AG04450 (cell line): ENCODE measurements at places on chromosomes 13 and 19. TPM values are rescaled to one million over a fixed set of nuclear protein-coding genes. Genes with fewer than 3 reads are reported as not detected.

The PSG4 gene
- polyA plus RNA-seq, result 0.56 and 0.84 TPM in 2 replicates

The SLC10A2 gene
- not detected in 2 replicates for polyA plus RNA-seq

DNA sequence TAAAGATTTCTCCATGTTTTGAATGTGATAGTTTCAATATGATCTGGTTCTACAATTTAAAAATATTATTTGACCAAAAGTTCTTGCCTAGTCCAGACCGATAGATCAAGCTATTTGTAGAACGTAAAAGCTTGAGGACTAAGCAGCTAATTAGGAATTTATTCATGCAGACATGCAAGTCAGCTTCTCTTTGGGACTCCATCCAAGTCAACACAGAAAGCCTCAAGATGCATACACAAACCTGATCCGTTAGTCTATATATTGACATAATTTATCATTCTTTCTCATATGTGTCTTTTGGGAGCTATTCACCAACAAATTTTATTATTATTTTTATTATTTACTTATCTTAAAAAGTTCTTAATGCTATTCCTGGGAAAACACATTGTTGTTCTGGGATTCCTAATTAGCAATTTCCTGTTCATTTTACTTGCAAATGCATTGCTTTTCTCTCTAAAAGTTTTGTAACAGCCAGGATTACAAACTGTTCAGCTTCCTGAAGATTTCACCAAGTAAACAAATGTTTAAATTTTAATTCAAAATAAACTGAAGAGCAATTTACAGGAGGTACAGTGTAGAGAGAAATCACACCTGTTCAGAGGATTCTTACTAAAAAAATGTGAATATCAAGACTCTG, 375.3 kb downstream of the GPC5 start:
- DNase-seq, result no peak

GRCh38 chr13:76792731-76793347, 93.4 kb downstream of the KCTD12 start:
- DNase-seq, result no peak

GRCh38 chr19:45404557-45405434, at the start of gene PPP1R13L:
PPP1R13L (minus strand) TSS chr19:45405069; CDS start chr19:45398318, 6,751 bp downstream.
- DNase-seq, result no peak

DNA sequence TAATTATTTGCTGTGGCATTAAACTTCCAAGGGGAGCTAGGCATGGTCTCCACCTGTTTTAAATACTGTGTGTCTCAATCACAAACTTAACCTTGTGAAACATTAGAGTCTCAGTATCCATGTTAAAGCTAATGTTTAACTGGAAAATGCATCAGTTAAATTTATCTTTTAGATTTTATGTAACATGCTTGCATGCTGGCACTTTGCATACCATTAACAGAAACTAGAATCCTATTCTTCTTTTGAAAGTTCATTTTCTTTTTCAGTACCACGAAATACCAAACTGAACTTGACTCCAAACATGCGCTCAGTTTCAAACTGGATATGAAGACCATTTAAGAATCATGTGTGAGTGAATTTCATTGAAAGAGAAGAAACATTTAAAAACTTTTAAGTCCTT, 328.9 kb upstream of the SLC10A2 start:
- no peak for DNase-seq

DNA sequence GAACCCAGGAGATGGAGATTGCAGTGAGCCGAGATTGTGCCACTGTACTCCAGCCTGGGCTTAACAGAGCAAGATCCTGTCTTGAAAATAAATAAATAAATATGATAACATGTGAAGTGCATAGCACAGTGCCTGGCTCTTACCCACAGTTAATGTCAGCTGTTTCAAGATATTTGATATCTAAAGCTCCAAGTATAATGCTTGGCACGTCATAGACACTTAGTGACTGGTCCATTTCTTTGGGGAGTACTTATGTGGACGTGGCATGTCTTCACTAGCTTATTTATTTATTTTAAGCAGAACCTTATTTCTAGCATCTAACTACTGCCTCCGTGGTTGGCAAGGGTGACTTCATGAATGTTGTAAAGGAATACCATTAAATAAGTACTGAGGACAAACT, 18.8 kb downstream of the GARRE1 start:
- no peak for DNase-seq

DNA sequence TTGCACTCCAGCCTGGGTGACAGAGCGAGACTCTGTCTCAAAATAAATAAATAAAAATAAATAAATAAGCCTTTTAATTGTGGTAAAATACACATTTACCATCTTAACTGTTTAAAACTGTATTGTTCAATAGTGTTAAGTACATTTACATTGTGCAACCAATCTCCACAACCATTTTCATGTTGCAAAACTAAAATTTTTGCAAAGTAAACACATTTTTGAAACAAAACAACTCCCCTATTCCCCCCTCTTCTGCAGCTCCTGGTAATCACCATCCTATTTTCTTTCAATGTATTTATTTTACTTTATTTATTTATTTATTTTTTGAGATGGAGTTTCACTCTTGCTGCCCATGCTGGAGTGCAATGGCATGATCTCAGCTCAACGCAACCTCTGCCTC, 5.8 kb upstream of the B9D2 start:
- no peak for DNase-seq

DNA sequence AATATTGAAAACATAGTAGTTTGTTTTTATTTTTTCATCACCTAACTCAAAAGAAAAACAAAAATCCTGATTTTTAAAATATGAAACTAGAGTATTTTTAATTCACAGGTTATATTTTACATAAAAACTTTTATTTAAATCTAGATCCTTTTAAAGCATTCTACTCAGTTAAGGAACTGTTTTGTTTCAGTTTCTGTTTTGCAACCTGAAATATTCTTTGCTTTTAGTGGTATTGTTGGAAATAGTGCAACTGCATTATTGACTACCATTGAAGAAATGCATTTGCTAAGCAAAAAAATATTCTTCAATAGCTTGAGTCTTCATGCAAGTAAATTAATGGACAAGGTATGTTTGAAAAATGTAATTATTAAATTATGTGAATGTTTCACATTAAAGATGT, 43.8 kb downstream of the COG6 start:
- no peak for DNase-seq

DNA sequence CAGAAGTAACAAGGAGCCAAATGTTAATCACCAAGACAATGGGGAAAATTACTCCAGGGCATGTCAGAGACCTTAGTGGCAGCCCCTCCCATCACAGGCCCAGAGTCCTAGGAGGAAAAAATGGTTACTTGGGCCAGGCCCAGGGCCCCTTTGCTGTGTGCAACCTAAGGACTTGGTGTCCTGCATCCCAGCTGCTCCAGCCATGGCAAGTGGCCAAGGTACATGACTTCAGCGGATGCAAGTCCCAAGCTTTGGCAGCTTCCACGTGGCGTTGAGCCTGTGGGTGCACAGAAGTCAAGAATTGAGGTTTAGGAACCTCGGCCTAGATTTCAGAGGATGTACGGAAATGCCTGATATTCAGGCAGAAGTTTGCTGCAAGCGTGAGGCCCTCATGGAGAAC, 46.7 kb downstream of the OR10H4 start:
- DNase-seq, result no peak

DNA sequence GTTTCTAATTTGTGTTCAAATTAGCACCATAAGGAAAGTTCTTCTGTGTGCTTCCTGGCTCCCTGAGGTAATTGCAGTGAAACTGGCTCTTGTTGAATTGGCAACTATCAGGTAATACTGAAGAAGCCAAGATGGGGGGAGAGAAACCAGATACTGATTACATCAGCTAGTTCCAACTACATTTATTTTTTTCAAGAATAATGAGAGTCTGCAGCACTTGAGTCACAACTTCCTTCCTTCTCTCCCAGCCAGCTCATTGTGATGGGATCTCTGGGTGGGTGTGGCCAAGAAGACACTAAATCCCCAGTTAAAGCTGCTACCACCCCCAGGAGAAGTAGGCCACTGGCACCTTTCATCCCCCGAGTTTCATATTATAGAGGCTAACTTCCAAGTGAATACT, 100.7 kb upstream of the RXFP2 start:
- peak; percentile 29 for DNase-seq

DNA sequence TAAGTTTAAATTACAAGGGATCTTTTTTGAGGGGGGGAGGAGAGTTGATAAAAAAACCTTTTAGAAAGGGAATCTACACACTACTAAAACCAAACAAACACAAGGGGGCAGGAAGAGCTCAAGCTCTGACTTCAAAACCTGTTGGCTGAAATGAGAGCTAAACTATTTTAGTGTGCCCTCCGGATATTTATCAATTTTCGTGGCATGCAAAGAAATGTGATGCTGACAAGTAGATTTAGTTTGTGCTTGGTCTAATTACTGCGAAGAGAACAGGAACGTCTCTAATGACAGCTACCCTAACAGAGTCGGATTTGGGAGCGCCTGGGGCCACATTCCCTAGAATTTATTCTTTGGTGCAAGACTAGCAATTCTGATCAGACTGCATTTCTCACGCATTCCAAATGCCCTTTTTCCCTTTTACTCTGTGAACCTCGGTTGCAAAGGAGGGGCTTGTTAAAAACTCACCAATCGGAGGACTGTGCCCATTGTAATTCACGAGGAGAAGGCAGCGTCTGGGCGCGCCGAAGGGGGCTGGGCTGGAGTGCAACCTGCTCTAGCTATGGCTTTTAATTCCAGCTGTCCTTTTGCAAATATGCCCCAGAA, 802 bp upstream of the FREM2 start:
- no peak for DNase-seq
